Astrocyte of the cerebellum (primary cell): ENCODE measurements at places on chromosomes 5 and 9.
A peak's percentile ranks its signal among the peaks of the same experiment; 100 is the strongest.

GRCh38 chr5:177036443-177036842 is 13.9 kb downstream of the ZNF346 start:
- no peak for DNase-seq

DNA sequence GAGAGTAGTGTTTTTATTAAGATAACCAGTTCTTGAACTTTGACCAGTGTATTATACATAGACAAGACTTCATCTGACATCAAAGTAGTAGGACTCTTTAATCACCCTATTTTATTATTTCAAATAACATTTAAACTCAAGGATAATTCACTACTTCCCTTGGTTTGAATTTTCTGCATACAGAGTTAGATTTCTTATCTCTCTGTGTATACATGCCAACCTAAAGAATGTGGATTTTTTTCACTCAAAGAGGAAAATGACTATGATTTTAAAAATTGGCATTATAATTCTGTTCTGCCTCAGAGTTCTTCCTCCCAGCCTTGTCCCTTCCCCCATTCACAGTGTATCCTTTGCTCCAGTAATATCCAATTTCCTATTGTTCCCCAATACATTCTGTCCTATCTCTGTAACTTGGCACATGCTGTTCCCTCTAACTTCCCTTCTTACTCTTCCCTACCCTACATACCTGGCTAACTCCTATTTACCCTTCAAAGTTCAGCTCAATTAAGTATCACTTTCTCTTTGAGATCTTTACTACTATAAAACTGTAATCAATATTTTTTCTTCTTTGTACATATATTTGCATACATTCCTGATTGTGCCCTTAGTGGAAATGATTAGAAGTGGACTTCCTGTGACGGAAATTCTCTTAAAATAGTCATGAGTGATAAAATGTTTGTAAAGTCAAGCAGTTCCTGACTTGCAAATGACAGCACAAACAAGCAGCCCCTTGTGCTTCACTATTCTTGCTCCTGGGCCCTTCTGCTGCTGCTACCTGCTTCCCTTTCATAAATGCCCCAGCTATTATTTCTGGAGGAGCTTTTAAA is 38.1 kb upstream of the DENND4C start:
- DNase-seq: no peak

DNA sequence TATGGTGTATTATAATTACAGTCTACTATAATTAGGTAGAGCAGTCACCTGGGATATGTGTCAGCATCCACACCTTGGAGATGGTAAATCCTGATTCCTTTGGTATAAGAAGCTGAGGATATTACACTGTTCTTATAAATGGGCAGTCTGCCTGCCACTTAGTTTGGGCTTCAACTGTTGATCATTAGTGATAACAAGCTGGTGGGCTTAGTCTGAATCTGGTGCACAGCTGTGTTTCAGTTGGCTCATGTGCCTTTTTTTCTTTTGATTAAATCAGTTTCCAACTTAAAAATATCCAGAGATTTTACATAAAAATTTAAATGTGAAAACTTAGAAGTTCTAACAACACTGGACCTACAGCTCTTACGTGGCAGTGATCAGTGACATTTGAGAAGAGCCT is 21.2 kb downstream of the LVRN start:
- no peak for DNase-seq

- DNase-seq: peak; percentile 94
Measured at GRCh38 chr5:157387683-157388093, 72.3 kb upstream of the NIPAL4 start.

- DNase-seq: no peak
Measured at GRCh38 chr5:2829239-2829638, 77.8 kb upstream of the IRX2 start.

- DNase-seq: no peak
Measured at GRCh38 chr9:76572151-76572550, 113.2 kb downstream of the GCNT1 start.

- DNase-seq: no peak
Measured at GRCh38 chr5:54540286-54540685, 22.7 kb downstream of the SNX18 start.

DNA sequence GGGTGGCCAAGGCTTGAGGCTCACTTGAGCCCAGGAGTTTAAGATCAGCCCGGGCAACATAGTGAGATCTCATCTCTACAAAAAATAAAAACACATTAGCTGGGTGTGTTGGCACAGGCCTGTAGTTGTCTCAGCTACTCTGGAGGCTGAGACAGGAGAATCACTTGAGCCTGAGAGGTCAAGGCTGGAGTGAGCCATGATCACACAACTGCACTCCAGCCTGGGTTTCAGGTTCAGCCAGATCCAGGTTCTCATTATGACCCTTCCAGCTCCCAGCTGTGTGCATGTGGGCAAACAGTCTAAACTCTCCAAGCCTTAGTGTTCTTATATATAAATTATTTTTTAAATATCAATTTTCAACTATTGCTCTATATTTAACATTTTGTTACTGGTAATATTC is 67.9 kb downstream of the ALDH7A1 start:
- no peak for DNase-seq

GRCh38 chr5:5854087-5854486 is 431.6 kb downstream of the ICE1 start:
- no peak for DNase-seq

DNA sequence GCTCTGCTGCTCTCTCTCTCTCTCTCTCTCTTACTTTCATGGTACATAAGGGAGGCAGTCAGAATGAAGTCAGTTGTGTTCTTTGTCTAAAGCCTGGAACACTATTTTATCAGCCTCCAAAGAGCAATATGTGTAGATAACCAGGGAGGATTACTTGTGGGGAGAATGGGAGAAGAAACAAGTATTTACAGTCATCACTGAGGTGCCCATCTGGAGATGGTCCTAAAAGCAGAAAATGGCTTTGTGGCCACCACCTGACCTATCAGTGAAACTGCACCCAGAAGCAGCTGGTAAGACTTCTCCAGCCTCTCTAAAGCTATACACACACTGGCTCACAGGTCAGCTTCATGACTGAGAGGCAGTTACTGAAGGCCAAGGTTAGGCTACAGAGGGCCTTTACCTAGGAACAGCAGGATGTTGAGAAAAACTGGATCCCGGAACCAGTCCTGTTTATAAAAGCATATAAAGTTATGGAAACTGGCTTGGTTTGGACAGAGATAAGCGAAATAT is 75.1 kb downstream of the MRPS27 start:
- DNase-seq: no peak

- DNase-seq: no peak
Measured at GRCh38 chr9:38249587-38250210, 142.8 kb upstream of the ALDH1B1 start.

DNA sequence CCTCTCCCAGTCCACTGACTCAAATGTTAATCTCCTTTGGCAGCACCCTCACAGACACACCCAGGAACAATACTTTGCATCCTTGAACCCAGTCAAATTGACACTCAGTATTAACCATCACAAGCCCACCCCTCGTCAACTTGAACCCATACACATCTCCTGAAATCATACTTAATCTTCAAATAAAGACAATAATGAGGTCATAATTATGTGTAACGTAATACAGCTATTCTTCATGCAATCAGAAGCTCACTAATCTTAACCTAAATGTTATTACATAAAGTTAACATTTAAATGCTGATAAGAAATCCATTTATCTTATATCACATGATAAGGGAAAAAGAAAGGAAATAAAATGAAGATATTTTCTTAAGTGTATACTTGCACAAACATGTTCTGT is 65.2 kb downstream of the PPIC start:
- no peak for DNase-seq

- no peak for DNase-seq
Measured at GRCh38 chr5:138188626-138189025, 9.7 kb downstream of the KIF20A start.

GRCh38 chr5:141250576-141250975 is 5.4 kb downstream of the PCDHB15 start:
- no peak for DNase-seq

- DNase-seq: no peak
Measured at GRCh38 chr5:1292846-1293415, 1.9 kb downstream of the TERT start.

GRCh38 chr5:168851902-168852321 is 272.7 kb upstream of the PANK3 start:
- peak; percentile 64 for DNase-seq

DNA sequence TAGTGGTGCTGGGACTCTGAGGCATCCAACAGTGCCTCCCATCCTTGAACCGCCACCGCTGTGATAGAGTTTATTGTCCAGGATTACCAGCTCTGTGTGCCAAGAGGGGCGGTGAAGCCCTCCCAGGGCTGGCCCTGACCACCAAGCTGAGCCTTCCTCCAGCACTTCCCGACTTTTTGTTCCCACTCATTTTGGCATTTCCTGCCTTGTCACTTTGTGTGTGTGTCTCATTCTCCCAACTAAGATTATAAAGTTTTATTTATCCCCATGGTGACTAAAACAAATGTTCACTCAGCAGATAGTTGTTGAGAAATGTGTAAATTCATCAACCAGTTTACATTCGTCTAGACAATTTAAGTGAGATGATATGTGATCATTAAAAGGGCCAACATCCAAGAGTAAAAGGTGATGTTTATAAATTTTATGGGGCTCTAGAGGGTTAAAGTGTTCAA is 2.5 kb downstream of the F2R start:
- DNase-seq: no peak

- DNase-seq: no peak
Measured at GRCh38 chr5:163532171-163533084, 27.0 kb downstream of the MAT2B start.

GRCh38 chr5:138905541-138905940 is 30.4 kb upstream of the LRRTM2 start:
- no peak for DNase-seq

DNA sequence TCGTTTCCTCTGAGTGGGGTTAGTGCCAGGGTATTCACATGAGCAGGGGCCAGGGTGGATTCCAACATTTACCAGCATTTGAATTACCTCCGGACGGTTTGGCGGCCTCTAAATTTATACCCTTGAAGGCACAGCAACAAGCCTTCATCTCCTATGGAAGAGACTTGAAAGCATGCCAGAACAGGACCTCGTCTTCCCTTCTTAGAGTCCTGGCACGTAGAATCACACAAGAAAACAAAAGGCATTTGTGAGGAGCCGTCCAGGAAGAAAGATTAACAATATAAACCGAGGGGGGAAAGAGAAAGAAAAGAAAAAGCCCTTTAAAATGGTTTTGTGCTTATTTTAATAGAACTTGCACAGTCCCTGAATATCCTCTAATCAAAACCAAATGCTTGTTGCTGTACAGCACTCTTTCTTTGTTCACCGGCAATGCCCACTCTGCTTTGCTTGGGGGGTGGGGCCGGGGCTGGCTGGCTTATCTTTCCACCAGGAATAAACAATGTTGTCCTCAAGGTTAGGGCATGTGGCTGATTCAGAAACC is 575.8 kb upstream of the ZNF462 start:
- peak; percentile 4 for DNase-seq

DNA sequence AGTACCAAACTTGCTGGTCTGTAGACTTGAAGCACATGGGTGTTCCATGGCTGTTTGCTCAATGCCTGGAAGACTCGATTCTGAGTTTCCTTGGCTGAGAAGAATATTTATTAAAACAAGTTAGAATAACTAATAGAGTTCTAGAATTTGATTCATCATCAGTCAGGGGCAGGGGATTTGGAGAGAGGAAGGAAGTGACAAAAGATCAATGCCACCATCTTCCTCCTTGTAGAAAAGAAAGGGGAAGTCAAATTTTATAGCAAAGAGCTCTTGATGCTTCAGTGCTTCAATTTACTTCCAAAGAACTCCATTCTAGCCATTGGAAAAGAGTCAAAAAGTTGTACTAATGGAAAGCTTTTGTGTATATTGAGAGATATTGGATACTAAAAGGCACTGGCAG is 236.3 kb downstream of the MCTP1 start:
- no peak for DNase-seq

GRCh38 chr5:32207355-32207634 is 33.2 kb upstream of the GOLPH3 start:
- DNase-seq: no peak

DNA sequence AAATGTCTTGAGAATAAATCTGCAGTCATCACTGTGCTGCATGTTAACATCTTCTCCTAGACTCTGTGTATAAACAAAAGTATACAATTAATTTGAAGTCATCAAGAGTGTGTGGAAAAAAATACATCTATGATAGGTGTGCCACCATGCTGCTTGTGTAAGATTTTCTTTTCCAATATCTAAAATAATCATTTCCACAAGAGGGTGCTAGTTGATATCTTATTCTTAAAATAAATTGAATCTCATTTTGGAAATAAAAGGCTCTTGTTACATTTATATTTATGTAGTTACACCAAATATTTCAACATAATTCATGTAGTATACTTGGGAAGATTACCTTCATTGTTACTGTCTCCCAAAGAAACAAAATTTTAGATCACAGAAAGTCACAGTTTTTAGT is 14.1 kb upstream of the MOCS2 start:
- no peak for DNase-seq

GRCh38 chr9:38683336-38683735 is 36.6 kb downstream of the FAM240B start:
- DNase-seq: no peak

GRCh38 chr9:122239722-122240121 is 11.0 kb upstream of the LHX6 start:
- no peak for DNase-seq

GRCh38 chr5:72245546-72245945 is 74.5 kb downstream of the MRPS27 start:
- no peak for DNase-seq

- no peak for DNase-seq
Measured at GRCh38 chr5:31703757-31704156, 64.8 kb downstream of the PDZD2 start.

DNA sequence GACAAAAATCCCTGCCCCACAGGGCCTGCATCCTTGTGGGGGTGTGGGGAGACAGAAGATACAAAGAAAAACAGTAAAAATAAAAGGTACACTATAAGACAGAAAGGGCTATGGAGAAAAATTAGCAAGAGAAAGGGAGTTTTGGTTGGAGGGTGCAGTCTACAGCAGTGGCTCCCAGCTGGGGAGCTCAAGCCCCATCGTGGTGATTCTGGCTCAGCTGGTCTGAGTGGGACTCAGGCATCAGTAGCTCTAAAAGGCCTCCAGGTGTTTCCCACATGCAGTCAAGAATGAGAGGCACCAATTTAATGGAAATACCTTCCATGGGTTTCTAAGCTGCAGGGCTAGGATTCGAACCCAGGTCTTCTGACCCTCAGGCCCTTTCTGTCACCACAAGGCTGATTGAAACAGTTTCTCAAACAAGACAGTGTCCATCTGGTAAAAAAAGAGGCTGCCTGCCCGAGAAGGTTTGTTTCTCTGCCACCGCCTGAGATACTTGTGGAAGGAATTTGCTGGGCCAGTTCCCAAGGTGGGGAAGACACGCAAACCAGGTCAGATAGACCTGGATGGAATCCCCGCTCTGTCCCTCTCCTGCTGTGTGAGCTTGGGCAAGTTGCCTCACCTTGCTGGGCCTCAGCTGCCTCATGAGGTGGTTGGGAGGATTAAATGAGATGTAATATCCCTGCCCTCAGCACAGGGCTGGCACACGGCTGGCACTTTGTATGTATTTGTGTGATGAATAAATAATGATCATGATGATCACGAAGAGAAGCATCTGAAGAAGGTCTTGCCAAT is 43.1 kb downstream of the COL27A1 start:
- no peak for DNase-seq

- DNase-seq: no peak
Measured at GRCh38 chr5:128329386-128329939, 208.6 kb downstream of the FBN2 start.
